ENCODE measurements at places on chromosomes 1 and 21. TPM values are rescaled to one million over a fixed set of nuclear protein-coding genes. Genes with fewer than 3 reads are reported as not detected.

The LORICRIN gene
- 39.6 TPM for total RNA-seq

The C1orf115 gene
- total RNA-seq, result 12.7 TPM

The SFN gene
- 254 TPM for total RNA-seq

The OR2T10 gene
- total RNA-seq, result not detected

The TIE1 gene
- total RNA-seq, result 19.5 TPM

The ALX3 gene
- total RNA-seq, result not detected

The DCST1 gene
- 0.10 TPM for total RNA-seq

The ANGPTL7 gene
- total RNA-seq, result 25.2 TPM

The ADAM30 gene
- not detected for total RNA-seq

The GSTM4 gene
- 10.2 TPM for total RNA-seq

The KCNE2 gene
- total RNA-seq, result 0.69 TPM

The TMEM200B gene
- total RNA-seq, result 6.5 TPM

The PBX1 gene
- 57.2 TPM for total RNA-seq

The HTR1D gene
- total RNA-seq, result not detected

The ELAPOR1 gene
- 3.5 TPM for total RNA-seq

The TNFSF4 gene
- total RNA-seq, result 1.6 TPM

The CENPF gene
- 26.8 TPM for total RNA-seq

The FNDC5 gene
- 25.4 TPM for total RNA-seq

The AIDA gene
- total RNA-seq, result 47.0 TPM

The HNRNPR gene
- 113 TPM for total RNA-seq

The RAD54L gene
- 4.6 TPM for total RNA-seq

The CD247 gene
- 1.2 TPM for total RNA-seq

The KDF1 gene
- total RNA-seq, result 4.0 TPM

The MYOM3 gene
- 32.7 TPM for total RNA-seq

The DCDC2B gene
- total RNA-seq, result not detected

The SH3BGRL3 gene
- total RNA-seq, result 16.0 TPM

The EPHA2 gene
- total RNA-seq, result 42.0 TPM

The C1QB gene
- total RNA-seq, result 14.1 TPM

The UBL4B gene
- total RNA-seq, result 0.20 TPM

The PHF13 gene
- 19.5 TPM for total RNA-seq

The KCNK1 gene
- total RNA-seq, result 3.8 TPM

The ZMYND12 gene
- 0.30 TPM for total RNA-seq

Measured in skin of body (tissue), 3 donors.